ENCODE measurements at places on chromosomes 6 and 20.
A peak's percentile ranks its signal among the peaks of the same experiment; 100 is the strongest.

DNA sequence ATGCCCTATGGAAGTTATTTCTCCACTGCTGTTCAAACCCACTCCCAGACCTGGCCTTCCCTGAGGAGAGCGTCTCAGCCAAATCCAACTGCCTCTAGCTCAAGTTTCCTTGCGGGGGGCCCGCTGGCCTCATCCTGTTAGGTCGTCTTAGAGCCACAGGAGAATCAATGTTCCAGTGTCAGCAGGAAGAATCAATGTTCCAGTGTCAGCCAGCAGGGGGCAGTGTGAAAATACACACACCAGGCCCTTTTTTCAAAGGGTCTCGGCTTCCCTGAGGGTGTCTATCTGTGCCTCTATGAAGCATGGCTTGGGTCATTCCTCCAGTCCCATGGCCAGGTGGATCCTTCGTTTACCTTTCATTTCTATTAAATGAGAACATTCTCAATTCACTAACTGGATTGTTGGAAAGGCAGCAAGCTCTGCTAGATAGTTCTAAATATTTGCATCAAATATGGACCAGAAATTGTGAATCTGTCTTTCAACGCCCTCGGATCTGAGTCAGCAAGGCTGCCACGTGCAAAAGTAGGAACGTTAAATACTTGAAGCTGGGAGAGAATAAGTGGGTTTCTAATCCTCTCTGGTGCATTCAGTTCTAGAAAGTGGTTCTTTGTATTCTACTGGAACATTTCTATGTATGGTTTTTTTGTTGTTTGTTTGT is 19.2 kb downstream of the PRND start:
- peak; percentile 43 for DNase-seq

DNA sequence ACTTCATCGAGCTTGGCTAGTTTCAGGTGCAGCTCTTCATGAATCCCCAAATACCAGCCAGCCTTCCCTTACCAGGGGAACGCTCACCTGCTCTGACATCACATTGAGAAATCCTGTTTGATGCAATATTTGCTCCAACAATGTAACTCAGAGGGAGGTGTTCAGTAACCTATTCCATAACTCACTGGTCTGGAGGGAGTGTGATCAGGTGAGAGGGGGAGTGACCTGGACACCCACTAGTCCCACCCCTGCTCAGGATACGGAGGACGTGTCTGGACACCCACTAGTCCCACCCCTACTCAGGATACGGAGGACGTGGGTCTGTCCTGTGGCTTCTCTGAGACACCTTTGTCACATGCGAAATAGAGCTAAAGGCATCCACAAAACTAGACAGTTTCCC is 70.3 kb downstream of the HUS1B start:
- no peak for DNase-seq

GRCh38 chr6:93790981-93791380 is 371.6 kb upstream of the EPHA7 start:
- DNase-seq = no peak

DNA sequence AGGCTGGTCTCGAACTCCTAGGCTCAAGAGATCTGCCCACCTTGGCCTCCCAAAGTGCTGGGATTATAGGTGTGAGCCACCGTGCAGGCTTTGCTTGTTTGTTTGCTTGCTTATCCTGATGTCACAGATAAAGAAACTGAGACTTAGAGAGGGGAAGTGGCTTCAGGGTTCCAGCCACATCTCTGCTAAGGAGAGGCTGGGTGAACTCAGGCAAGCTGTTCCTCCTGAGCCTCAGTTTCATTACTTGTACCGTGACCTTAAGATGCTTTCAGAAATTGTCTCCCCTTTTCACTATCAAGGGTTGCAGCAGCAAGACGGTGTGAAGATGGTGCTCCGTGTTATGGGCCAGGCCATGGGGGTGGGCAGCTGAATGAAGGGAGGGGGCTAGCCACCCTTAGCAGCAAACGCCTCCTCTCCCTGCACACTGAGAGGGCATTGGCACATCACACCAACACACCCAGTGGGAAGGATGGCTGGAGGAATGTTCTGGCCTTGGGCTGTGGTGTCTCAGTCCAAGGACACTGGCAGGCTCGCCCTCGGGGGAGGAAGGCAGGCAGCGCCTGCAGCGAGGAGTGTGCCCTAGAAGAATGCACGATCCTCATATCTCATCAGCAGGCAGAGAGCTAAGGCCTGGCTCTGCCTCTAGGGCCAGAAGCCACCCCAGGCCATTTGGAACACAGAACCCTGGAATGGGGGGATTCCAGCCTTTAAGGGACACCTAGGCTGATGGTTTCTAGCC is 48.2 kb upstream of the TLDC2 start:
- no peak for DNase-seq

DNA sequence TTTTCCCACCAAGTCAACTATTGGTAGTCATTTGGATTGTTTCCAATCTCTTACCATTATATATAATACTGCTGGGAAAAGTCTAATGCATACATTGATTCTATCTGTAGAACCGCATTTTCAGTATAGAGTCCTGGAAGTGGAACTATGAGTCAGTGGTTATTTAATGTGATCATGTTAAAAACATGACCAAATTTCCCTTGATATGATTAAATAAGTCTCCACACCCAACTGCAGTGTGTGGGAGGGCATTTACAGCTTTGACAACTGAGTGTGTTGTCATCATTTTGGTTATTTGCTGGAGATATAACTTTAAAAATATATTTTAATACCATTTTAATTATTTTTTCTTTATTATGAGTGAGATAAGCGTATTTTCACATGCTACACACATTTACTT is 1027.6 kb downstream of the EYS start:
- DNase-seq = no peak

DNA sequence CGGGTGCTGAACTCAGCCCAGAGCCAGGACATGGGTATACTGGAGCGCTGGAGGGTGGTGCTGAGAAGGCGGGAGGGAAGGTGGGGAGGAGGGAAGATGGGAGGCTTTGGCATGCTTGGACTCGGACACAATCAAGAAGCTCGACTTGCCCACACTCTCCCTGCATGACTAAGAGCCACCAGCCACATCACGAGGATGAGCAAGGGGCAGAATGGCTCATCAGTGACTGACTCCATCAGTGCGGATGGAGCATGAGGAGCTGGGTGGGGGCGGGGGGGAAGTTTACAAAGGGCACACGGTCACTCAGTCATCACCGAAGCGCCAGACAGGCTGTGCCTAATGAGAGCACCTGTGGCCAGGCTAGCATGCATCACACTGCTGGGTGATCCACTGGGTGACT is 222.8 kb downstream of the KIF16B start:
- DNase-seq = peak; percentile 5

DNA sequence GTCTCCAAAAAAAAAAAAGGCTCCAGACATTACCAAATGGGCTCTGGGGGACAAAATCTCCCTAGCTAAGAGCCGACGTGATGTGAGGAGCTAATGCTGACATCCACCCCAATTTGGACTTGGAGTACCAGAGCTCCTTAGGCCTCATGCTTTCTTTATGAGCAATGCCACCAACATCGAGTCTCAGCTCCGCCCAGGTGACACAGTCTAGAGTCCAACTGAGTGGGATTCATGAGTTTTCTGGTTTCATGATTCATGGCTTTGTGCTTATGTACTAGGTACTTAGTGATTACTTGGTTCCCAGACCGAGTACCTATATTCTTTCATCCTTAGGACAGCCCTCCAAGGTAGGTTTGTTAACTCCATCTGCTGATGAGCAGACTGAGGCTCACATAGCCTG is 4.4 kb downstream of the ANKRD60 start:
- no peak for DNase-seq

GRCh38 chr6:32370505-32370904 is 1.2 kb downstream of the TSBP1 start:
- no peak for DNase-seq

DNA sequence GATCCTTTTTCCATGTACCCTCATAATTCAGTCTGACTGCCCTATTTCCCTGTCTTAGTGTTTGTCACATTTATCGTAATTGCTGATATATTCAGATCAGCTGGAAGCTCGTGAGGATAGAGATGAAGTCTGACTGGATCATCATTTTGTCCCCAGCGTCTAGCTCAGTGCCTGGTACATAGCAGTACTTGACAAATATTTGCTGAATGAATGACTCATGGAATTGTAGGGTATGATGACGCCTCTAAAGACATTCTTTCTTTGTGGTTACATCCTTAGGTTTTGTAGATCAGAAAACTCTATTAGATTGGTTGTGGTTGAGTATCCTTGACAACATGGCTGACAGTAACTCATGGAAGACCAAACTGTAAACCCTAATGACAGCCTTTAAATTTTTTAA is 68.9 kb downstream of the MTHFD1L start:
- no peak for DNase-seq

- no peak for DNase-seq
Observed at GRCh38 chr6:47551670-47552069, 74.1 kb downstream of the CD2AP start.

GRCh38 chr20:57559289-57559634 is 1.6 kb upstream of the PCK1 start:
- no peak for DNase-seq

DNA sequence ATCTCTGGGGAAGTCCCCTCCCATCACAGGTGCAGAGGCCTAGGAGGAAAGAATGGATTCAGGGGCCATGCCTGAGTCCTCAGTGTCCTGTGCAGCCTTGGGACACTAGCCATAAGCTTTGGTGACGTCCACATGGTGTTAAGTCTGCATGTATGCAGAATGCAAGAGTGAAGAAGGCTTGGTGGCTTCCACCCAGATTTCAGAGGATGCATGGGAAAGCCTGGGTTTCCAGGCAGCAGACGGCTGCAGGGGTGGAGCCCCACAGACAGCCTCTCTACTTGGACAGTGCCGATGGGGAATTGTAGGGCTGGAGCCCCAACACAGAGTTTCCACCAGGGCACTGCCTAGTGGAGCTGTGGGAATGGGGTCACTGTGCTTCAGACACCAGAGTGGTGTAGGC is 117.1 kb upstream of the NRN1 start:
- DNase-seq = no peak

DNA sequence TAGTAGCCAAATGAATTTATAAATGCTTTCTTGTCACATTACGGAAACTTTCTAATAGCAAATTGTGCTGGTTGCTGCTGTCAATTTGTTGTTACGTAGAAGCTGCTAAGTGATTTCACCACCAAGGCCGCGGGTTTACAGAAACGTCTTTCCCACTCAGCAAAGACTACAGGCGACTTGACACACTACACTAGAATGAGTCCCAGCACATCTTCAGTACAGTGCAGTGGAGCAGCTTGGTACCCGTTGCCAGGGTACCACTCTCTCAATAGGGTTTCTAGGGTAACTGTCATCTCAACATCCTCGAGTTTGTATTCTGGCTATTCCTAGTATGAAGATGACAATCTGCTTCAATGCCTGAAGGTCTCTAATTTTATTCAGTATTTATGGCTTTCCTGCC is 22.7 kb upstream of the ZDHHC14 start:
- DNase-seq = peak; percentile 22

- DNase-seq = no peak
Observed at GRCh38 chr6:54899986-54900385, 53.4 kb downstream of the FAM83B start.

GRCh38 chr6:11497881-11498280 is 39.7 kb upstream of the TMEM170B start:
- DNase-seq = peak; percentile 46

DNA sequence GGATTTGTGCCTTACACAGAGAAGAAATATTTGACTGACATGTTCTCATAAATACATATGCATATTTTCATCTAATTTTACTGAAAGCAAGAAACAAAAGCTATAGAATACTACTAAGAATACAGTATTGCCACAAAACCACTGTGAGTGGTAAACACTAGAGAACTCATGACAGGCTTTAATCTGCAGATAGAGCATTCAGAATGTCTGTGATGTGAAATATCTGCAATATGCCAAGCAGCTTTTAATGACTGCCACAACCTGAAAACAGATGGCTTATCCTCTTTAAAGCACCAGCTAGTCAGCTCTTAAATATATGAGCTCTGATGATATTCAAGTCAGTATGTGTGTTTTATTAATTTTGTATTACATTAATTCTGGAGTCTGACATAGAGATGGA is 3.4 kb downstream of the NAPB start:
- DNase-seq = no peak

DNA sequence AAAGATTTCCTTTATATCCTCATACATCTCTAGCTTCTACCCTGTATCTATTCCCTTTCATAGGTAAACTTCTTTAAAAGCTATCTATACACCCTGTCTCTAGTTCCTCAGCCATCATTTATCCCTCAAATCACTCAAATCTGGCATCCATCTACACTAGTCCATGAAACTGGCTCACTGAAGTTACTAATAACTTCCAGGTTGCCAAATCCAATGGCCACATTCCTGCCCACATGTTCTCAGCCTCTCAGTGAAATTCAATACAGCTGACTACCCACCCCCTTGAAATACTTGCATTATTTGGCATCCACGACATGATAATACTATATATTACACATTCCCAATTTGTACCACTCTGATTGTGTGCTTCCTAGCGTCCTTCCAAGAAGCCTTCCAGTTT is 8.7 kb downstream of the REPS1 start:
- no peak for DNase-seq

- DNase-seq = peak; percentile 62
Observed at GRCh38 chr6:150667977-150668716, 68.5 kb downstream of the PLEKHG1 start.

GRCh38 chr6:16316741-16317251 is 78.4 kb downstream of the GMPR start:
- DNase-seq = no peak

DNA sequence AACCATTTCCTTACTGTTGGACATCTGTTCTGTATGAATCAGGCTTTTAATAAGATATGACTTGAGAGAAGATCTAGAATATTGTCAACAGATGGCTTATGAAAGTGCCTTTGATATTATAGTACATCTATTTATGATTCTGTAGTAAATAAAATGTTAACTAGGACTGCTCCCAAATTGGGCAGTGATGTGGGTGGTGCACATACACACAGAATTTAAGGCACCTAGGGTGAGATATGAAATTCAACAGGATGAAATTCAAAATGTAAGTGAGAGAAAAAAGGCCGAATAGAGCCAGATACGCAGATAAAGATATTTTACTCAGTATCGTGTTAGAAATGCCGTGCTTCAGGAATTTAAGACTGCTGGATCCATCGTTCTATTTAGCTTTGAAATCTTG is 26.3 kb downstream of the FAM50B start:
- DNase-seq = no peak

DNA sequence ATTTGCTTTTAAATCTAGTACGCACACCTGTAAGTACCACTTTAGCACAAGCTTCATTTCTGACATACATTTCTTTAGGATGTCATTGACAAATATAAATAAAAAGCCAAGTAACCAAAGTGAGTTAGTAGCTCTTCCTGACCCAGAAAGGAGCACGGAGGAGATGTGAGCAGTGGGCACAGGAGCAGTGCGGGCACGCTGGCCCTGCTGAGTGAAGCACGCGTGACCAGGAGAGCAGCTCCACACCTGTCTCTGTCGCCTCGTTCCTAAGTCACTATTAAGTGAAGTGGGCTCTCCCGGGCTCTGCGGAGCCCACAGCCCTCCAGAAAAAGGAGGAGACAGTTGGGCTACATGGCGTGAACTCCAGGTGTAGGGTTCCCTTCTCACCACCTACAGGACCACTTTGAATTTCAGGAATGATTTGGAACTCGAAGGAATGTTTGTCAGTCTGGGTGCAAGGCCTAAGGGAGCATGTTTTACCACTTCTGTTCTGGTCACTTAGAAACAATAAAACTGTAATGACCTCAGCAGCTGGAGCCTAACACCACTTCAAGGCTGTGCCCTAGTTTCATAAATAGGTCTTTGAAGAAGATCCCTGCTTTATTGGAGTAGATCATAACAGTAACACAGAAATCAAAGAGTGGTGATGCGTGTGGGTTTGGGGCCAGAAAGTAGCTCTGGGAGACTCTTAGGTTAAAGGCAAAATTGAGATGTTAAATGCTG is 95.9 kb downstream of the FAM120B start:
- no peak for DNase-seq

- DNase-seq = no peak
Observed at GRCh38 chr20:62656197-62656918, 14.1 kb downstream of the SLCO4A1 start.

- no peak for DNase-seq
Observed at GRCh38 chr6:104466306-104466705, 393.4 kb downstream of the HACE1 start.

Data from head of caudate nucleus (tissue), 42 donors.